Activated CD4-positive, alpha-beta memory T cell treated with anti-CD3 and anti-CD28 coated beads for 36 hours (primary cell): ENCODE measurements at places on chromosomes 2 and 18. TPM values are rescaled to one million over a fixed set of nuclear protein-coding genes. Genes with fewer than 3 reads are reported as not detected.

Gene NOSTRIN
- total RNA-seq, result not detected

GRCh38 chr2:173830170-173830569 is 135.0 kb downstream of the SP3 start:
- H3K4me1 ChIP-seq, result no peaks in the 10 kb centered on the region
- no peaks in the 10 kb centered on the region for H3K36me3 ChIP-seq
- DNase-seq, result no peak
- no peak overlapping the region for H3K4me3 ChIP-seq
- no peak overlapping the region for H3K27ac ChIP-seq

- H3K36me3 ChIP-seq, result no peaks in the 10 kb centered on the region
- no peak overlapping the region for H3K4me3 ChIP-seq
- no peak for DNase-seq
- no peaks in the 10 kb centered on the region for H3K4me1 ChIP-seq
- no peak overlapping the region for H3K27ac ChIP-seq
These were observed 128.1 kb downstream of the DDX1 start for GRCh38 chr2:15719566-15720313.

- no peaks in the 10 kb centered on the region for H3K4me1 ChIP-seq
- H3K27ac ChIP-seq, result no peak overlapping the region
These were observed 24.9 kb upstream of the ERICH2 start for GRCh38 chr2:170745305-170745704.

DNA sequence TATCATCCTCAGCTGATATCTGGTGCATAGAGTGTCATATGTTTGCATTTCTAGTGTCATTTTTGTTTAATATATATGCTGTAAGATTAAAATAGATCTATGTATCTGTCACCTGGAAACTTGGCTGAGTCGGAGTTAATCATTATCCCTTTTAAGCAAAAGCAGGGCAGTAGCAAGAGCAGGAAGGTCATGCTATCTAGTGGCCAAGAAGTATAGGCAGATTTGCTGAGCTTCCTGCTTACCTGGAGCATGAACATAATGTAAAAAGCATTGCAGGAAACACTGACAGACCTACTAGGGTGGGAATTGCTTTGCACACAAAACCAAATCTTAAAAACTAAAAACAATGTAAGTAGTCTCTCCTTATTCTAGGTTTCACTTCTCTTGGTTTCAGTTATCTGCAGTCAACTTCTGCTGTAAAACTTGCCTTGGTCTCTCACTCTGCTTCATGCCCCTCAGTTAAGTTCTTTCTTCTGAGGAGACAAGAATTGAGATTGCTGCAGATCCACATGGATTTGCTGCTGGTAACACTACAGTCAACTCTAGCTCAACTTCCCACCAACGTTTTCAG is 295.3 kb downstream of the CDH7 start:
- H3K36me3 ChIP-seq, result no peaks in the 10 kb centered on the region
- no peak for DNase-seq
- H3K4me1 ChIP-seq, result no peaks in the 10 kb centered on the region
- no peaks in the 10 kb centered on the region for H3K27me3 ChIP-seq

Gene ZAP70
- 166 TPM for total RNA-seq

GRCh38 chr2:1518867-1519530 is 105.7 kb downstream of the TPO start:
- H3K27me3 ChIP-seq, result no peaks in the 10 kb centered on the region
- no peak for DNase-seq
- no peaks in the 10 kb centered on the region for H3K36me3 ChIP-seq
- peak overlapping the region; percentile 34 for H3K27ac ChIP-seq
- peaks cover 24% of the 10 kb centered on the region for H3K4me1 ChIP-seq

Gene KRCC1
- 10.6 TPM for total RNA-seq

- no peak overlapping the region for H3K4me3 ChIP-seq
- no peaks in the 10 kb centered on the region for H3K4me1 ChIP-seq
- DNase-seq, result no peak
These were observed 13.4 kb downstream of the AOX1 start for GRCh38 chr2:200599206-200599605.

- H3K4me3 ChIP-seq, result no peak overlapping the region
- H3K36me3 ChIP-seq, result no peaks in the 10 kb centered on the region
- H3K27me3 ChIP-seq, result no peaks in the 10 kb centered on the region
- DNase-seq, result no peak
- no peak overlapping the region for H3K27ac ChIP-seq
- H3K4me1 ChIP-seq, result peaks cover 40% of the 10 kb centered on the region
These were observed 1.6 kb upstream of the TMBIM1 start for GRCh38 chr2:218293715-218294429.

Gene SPOPL
- total RNA-seq, result 10.6 TPM

- H3K4me1 ChIP-seq, result peaks cover 15% of the 10 kb centered on the region
- peak overlapping the region; percentile 31 for H3K27ac ChIP-seq
- H3K27me3 ChIP-seq, result no peaks in the 10 kb centered on the region
- peaks cover 2% of the 10 kb centered on the region for H3K36me3 ChIP-seq
- DNase-seq, result peak; percentile 25
These were observed 47.7 kb downstream of the PRKCE start for GRCh38 chr2:45699032-45699658.

Gene MC5R
- total RNA-seq, result not detected

Gene APOB
- not detected for total RNA-seq
